ENCODE measurements at places on chromosomes 2 and 18.

DNA sequence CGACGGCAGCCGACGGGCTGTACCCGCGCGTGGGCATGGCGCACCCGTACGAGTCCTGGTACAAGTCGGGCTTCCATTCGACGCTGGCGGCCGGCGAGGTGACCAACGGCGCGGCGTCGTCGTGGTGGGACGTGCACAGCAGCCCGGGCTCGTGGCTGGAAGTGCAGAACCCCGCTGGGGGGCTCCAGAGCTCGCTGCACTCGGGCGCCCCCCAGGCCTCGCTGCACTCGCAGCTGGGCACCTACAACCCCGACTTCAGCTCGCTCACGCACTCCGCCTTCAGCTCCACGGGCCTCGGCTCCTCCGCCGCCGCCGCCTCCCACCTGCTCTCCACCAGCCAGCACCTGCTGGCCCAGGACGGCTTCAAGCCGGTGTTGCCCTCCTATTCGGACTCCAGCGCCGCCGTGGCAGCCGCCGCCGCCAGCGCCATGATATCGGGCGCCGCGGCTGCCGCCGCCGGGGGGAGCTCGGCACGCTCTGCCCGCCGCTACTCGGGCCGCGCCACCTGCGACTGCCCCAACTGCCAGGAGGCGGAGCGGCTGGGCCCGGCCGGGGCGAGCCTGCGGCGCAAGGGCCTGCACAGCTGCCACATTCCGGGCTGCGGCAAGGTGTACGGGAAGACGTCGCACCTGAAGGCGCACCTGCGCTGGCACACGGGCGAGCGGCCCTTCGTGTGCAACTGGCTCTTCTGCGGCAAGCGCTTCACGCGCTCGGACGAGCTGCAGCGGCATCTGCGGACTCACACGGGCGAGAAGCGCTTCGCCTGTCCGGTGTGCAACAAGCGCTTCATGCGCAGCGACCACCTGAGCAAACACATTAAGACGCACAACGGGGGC lies 2.0 kb downstream of the SP9 start:
- peak; percentile 28 for DNase-seq

GRCh38 chr2:217396165-217396564 lies 536.3 kb upstream of the TNP1 start:
- no peak for DNase-seq

DNA sequence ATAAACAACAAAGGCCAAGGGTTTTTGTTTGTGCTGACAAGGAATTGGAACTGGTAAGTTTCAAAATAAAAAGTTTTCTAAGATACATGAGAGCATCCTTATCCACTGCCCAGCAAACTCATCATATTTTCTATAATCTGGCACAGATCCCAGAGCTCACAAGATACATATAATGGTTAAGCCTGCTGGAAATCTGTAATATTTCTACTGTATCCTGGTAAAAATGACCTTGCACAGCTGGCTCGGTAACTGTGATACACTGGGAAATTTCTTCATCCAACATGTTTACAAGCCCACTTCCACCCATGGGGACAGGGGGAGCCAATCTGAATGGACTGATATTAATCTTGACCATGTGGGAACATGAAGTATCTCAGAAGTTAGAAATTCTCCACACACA lies 425.4 kb upstream of the MMADHC start:
- no peak for DNase-seq

DNA sequence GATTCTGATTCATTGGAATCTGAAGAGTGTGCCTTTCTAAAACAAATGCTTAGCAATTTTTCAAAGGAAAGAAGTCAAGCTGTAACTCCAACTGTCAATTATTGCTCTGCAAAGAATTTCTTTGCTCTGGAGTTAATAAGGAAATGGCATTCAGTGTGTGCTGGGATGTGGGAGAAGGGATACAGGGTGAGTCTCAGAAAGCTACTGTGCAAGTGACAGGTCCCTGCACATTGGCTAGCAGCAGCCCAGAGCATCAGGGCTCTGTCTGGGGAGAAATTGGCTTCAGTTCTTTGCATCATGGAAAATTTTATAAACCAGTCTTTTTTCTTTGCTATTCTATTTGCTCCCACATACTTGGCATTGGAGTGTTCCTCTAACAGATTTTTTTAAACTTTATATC lies 1.1 kb upstream of the SYT4 start:
- DNase-seq, result no peak

DNA sequence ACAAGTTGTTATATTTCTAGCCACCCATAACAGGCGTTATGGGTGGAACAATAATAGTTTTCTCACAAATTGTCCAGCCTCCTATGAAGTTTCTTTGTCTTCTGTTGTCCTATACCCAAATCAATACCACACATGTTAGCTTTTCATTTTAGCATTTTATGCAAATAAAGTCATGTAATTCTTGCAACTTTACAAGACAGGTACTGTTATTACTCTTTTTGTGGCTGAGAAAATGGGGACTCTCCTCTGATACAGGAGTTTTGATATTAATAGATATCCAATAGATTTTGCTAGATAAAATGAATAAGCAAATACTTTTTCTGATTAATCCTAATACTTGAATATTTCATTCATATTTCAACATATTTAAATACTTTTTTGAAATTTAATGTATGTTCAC lies 151.0 kb downstream of the PMAIP1 start:
- DNase-seq, result no peak

- DNase-seq, result no peak
These were observed 338.6 kb upstream of the MMADHC start for GRCh38 chr2:149926149-149926548.

GRCh38 chr2:103462101-103462500 lies 700.3 kb downstream of the TMEM182 start:
- no peak for DNase-seq

DNA sequence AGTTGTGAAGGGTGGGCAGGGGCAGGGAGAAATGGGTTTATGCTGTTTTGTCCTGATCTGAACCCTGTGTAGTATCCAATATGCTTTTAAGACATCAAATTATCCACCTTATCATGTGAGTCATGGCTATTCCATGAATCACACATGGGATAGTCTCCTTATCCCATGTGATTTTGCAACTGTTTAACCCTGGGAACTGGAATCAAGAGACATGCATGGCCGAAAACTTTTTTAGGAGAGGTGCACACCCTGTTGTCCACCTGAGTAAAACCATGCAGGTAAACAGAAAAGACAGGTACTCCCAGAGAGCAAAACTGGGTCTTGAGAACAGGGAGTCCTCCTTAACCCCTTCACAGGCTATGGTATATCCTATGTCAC lies 490.6 kb upstream of the HS6ST1 start:
- no peak for DNase-seq

GRCh38 chr2:22795287-22795866 lies 589.6 kb upstream of the KLHL29 start:
- no peak for DNase-seq

DNA sequence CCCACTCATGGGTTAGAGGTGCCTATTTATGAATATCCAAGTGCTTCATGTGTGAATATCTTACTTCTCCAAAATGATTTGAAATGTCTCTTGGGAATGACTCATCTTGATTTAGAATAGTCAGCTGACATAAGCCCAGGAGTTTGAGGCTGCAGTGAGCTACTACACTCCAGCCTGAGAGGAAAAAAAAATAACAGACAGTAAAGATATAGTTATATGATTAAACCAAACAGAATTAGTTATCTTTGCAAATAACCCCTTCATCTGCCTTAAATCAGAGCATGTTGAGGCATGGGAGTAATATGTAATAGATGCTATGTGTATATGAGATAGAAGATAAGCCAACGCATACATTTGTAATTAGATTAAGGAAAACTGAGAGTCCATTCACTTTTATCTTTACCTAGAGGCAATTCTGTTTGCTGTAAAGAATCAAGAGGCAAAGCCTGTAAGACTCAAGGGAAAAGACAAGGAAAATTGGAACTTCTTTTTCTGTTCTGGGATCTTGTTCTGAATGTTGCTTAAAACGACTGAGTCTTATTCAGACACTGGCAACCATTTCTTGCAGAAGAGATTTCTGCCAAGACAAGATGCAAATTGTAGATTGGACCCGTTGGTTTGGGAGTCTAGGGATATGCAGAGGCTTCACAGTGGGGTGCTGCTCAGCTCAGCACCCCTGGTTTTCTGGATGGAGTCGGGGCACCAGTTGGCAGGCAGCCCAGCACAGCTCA lies 104.4 kb downstream of the LIPG start:
- no peak for DNase-seq

DNA sequence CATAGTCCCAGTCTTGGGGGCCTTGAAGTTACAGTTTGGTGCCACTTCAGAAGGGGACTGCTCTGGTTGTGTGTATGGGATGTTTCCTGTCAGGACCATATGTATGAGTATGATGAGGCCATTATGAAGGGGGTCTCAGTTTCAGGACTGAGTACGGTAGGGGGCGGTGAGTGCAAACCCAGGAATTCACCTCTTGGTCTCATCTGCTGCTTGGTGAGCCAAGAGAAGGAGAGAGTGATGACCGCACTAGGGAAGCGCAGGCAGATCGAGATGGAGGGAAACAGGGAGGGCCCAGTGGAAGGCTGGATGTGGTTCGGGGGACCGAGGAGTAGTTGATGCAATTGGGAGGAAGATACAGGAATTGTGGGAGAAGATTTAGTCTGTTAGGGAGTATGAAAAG lies 28.5 kb downstream of the DCDC2C start:
- DNase-seq, result no peak

GRCh38 chr18:75644871-75645270 lies 217.4 kb upstream of the SMIM21 start:
- DNase-seq, result no peak

GRCh38 chr2:128563348-128563687 lies 244.7 kb upstream of the HS6ST1 start:
- DNase-seq, result no peak
